Colonic mucosa (tissue), 4 donors: ENCODE measurements at places on chromosomes 6 and 20. TPM values are rescaled to one million over a fixed set of nuclear protein-coding genes. Genes with fewer than 3 reads are reported as not detected.

DNA sequence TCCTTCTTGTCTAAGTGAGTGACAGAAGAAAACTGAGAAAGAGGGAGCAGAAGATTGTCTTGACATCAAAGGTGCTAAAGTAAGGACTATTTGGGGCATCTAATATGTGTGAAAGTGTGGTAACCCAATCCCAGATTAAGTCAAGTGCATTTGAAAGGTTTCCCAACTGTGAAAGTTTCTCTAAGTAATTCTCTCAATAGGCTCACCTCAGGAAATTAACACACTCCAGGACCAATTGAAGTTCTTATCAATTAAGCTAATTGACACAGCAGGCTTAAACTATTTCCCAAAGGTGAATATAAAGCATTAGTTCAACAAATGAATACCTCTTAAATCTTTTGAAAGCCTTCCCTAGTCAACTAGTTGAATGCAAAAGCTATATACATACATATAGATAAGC, 212.8 kb upstream of the FUT9 start:
- H3K4me1 ChIP-seq, result no peaks in the 10 kb centered on the region
- no peak overlapping the region for H3K27ac ChIP-seq
- no peak for DNase-seq
- no peaks in the 10 kb centered on the region for H3K36me3 ChIP-seq

The TGM3 gene
- total RNA-seq, result 0.27 TPM

The GPR6 gene
- total RNA-seq, result not detected

GRCh38 chr6:157014871-157015270, 237.7 kb downstream of the ARID1B start:
- H3K36me3 ChIP-seq, result no peaks in the 10 kb centered on the region
- DNase-seq, result no peak
- H3K4me3 ChIP-seq, result no peak overlapping the region
- no peaks in the 10 kb centered on the region for H3K4me1 ChIP-seq
- no peak overlapping the region for H3K27ac ChIP-seq

DNA sequence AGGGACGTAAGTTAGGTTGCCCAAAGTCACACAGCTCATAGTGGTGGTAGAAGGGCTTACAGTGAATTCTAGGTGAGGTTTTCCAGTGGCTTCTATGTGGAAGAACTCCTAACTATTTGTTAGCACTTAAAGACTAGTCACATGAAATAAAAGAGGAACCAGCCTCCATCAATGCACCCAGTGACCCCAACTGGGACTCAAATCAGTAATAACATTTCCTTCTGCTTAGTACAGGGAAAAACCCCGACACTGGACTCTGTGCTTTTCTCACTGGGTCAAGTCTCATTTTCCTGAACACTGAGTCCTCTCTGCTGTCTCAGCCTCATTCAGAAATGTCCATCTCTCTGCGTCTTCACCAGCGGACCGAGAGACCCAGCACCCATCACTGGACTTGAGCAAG, 89.2 kb downstream of the SLC22A23 start:
- peaks cover 9% of the 10 kb centered on the region for H3K4me1 ChIP-seq
- H3K27me3 ChIP-seq, result no peaks in the 10 kb centered on the region
- no peak overlapping the region for H3K27ac ChIP-seq
- DNase-seq, result no peak
- H3K36me3 ChIP-seq, result no peaks in the 10 kb centered on the region
- no peak overlapping the region for H3K4me3 ChIP-seq

DNA sequence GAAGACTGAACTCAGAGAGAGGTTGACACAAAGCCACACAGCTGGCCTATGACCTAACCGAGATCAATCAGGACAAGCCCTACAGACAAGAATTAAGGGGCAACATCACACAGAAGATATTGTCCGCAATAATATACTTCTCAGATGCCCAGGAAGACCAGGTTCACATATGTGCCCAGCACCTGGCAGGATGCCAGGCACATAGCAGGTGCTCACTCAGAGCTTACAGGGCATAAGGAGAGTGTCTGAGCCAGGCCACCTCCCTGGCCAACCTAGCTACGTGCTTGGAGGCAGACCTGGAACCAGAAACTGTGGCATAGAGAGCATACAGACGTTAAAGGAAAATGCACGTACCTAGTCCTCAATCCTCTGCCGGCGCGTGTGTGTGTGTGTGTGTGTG, 87.0 kb upstream of the LRFN2 start:
- no peak overlapping the region for H3K4me3 ChIP-seq
- H3K36me3 ChIP-seq, result no peaks in the 10 kb centered on the region
- no peaks in the 10 kb centered on the region for H3K4me1 ChIP-seq

The CST4 gene
- total RNA-seq, result not detected

- H3K4me1 ChIP-seq, result no peaks in the 10 kb centered on the region
- H3K27ac ChIP-seq, result no peak overlapping the region
- no peak overlapping the region for H3K4me3 ChIP-seq
- H3K27me3 ChIP-seq, result no peaks in the 10 kb centered on the region
These were observed 187.1 kb downstream of the ZNF217 start for GRCh38 chr20:53406580-53406979.

DNA sequence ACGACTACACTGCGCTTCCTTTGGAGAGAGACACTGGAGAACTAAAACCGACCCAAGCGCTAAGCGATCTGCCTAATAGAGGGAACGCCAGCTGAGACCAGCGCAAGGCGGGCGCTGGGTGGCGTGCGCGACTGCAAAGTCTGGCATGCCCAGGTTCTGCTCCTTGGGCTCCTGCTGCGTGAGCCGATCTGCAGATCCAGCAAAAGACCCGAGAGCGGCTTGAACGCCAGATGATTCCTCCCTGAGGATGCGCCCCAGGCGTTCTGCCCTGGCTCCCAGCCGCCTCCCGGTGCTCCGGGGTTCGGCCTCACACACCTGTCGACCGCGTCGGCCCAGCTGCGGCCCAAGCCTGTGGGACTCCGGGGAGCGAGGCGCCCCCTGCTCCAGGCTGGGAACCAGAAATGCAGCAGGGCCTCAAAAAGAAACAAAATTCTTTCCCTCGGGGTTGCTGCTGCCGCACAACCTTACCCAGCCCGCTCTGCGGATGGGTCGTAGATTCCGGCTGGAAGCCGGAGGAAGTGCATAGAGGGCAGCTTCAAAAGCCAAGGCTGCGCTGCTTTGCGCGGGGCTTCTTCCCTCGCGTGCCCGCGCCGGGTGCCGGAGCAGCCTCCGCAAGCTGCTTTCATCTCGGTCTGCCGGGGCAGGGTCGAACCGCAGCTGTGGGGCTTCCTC, 17.9 kb upstream of the PRDM13 start:
- peak overlapping the region; percentile 50 for H3K4me3 ChIP-seq
- H3K4me1 ChIP-seq, result no peaks in the 10 kb centered on the region
- peaks cover 52% of the 10 kb centered on the region for H3K27me3 ChIP-seq

DNA sequence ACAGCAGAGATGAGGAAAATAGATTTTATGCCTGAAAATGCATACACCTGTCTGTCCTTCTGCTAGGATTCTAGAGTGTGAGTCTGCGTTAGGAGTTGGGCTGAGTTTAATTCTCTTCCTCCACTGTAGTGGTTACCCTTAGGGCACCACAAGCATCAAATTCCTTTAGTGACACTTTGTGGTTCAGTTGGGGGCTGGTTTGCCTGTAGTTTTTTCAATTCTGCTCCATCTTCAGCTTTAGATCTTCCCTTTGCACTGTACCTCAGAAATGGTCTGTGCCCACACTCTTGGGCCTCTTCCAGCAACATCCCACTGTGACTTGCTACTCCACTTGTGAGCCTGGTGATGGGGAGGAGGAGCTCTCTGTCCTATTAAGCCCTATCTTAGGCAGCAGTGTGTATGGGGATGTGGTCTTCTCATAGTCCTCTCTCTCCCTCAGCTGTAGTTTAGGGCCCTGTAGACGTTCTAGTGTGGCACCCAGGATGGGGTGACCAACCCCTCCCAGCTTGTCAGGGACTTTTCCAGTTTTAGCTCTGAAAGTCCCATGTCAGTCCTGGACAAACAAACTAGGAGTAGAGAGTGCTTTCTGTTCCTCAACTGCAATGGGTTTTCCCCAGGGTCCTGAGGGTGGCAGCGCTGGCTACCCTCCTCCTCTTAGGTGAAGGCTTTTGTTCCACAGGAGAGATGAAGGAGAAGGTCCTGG, 19.7 kb upstream of the OGFRL1 start:
- H3K4me1 ChIP-seq, result no peaks in the 10 kb centered on the region
- no peak overlapping the region for H3K27ac ChIP-seq
- no peaks in the 10 kb centered on the region for H3K27me3 ChIP-seq
- H3K4me3 ChIP-seq, result no peak overlapping the region
- no peaks in the 10 kb centered on the region for H3K36me3 ChIP-seq

The RRAGD gene
- 4.4 TPM for total RNA-seq
